Melanocyte of skin (primary cell): ENCODE measurements at places on chromosomes 11 and 22. TPM values are rescaled to one million over a fixed set of nuclear protein-coding genes. Genes with fewer than 3 reads are reported as not detected.

The FZD4 gene
- 4.8 and 6.5 TPM in 2 replicates for total RNA-seq

The PVALB gene
- total RNA-seq: not detected in 2 replicates

The PATE2 gene
- 0.36 and 0.69 TPM in 2 replicates for total RNA-seq

The LARGE2 gene
- not detected in 2 replicates for total RNA-seq

The NCR3LG1 gene
- 7.0 and 10.0 TPM in 2 replicates for total RNA-seq

The CABP4 gene
- total RNA-seq: not detected in 2 replicates

The CCDC81 gene
- 0.33 and 1.2 TPM in 2 replicates for total RNA-seq

The LRP4 gene
- 1.5 and 2.4 TPM in 2 replicates for total RNA-seq

The OR56B4 gene
- not detected in 2 replicates for total RNA-seq

The OR8A1 gene
- not detected in 2 replicates for total RNA-seq

The RNF214 gene
- total RNA-seq: 9.7 and 12.8 TPM in 2 replicates

The C22orf15 gene
- 0.36 and 0.69 TPM in 2 replicates for total RNA-seq

The CNTF gene
- 2.1 and 3.3 TPM in 2 replicates for total RNA-seq

The NEFH gene
- 0.36 TPM in 1 of 2 replicates, not detected in the other for total RNA-seq

The CHID1 gene
- total RNA-seq: 39.3 and 41.5 TPM in 2 replicates

The OR52A1 gene
- not detected in 2 replicates for total RNA-seq

The NARS2 gene
- total RNA-seq: 37.5 and 66.2 TPM in 2 replicates

The LDHAL6A gene
- not detected in 2 replicates for total RNA-seq

The SCGB1D2 gene
- total RNA-seq: not detected in 2 replicates
